ENCODE measurements at places on chromosomes 6 and 20.

- DNase-seq: no peak
Measured at GRCh38 chr20:42901689-42902440, 287.8 kb downstream of the PTPRT start.

- DNase-seq: no peak
Measured at GRCh38 chr6:45880159-45880558, 135.5 kb downstream of the CLIC5 start.

- DNase-seq: no peak
Measured at GRCh38 chr6:166206066-166206465, 38.4 kb upstream of the TBXT start.

DNA sequence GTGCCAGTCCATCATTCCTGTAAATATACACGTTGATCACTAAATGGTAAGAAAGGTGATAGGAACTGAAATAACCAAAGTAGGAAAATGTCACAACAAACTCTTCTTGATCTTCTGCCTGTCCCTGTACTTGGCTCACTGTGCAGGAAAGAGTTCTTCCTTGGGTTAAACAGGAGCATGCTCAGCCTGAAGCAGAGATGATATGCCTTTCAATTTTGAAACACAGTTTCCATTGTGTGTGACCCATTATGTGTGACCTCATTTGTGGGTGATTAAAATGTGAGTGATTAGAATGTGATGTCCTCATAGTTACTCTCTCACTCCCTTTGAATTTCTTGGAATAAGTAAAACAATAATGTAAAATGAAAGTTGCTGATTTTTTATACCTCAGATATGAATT is 427.2 kb upstream of the AGPAT4 start:
- DNase-seq: no peak
